ENCODE measurements at places on chromosomes 16 and 17. TPM values are rescaled to one million over a fixed set of nuclear protein-coding genes. Genes with fewer than 3 reads are reported as not detected.

The CCT6B gene
- 6.2 TPM for total RNA-seq

The STH gene
- total RNA-seq, result not detected

GRCh38 chr17:79983456-79983855 is 52.2 kb downstream of the TBC1D16 start:
- peak; percentile 15 for DNase-seq

DNA sequence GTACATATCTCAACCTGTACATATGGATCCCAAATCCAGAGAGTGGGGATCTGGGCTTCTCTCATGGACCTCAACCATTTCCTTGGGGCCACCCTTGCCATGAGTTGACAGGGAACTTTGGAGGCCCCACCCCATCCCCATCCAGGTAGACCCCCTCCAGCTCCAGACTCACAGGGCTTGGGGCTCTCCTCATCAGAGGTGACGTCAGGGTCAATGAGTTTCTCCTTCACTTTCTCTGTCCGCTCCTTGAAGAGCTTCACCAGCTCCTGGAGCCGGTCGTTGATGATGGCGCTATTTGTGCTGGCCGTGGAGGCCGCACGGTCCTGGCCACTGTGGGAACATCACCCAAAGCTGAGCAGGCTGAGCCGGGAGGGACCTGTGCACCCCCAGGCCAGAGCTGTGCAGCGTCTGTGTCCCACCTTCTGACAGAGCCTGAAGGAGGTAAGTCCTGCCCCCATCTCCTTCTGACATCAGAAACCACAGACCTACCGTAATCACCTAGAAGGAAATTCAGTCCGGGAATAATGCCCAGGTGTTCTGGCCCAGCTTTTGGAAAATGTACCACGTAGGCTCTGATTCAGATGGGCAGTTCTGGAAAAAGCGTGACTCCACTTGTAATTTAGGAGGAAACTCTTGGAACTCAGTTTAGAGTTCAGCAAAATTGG is 50.6 kb downstream of the CNGB1 start:
- DNase-seq, result no peak

GRCh38 chr17:72692676-72693075 is 399.8 kb downstream of the SLC39A11 start:
- no peak for DNase-seq

GRCh38 chr16:86016201-86016965 is 117.4 kb downstream of the IRF8 start:
- DNase-seq, result peak; percentile 27

DNA sequence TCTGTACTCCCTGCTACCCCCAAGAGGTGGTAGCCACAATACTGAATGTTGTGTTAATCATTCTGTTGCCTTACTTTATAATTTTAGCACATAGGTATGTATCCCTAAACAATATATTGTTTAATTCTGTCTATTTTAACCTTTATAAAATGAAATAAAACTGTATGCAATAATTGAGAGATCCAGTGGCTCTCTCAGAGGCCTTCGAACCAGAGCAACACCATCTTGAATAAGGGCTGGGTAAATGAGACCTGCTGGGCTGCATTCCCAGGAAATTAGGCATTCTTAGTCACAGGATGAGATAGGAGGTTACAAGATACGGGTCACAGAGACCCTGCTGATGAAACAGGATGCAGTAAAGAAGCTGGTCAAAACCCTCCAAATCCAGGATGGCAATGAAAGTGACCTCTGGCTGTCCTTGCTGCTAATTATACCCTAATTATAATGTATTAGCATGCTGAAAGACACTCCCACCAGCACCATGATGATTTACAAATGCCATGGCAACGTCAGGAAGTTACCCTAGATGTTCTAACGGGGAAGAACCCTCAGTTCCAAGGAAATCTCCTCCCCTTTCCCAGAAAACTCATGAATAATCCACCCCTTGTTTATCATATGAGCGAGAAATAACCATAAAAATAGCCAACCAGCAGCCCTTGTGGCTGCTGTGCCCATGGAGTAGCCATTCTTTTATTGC is 2.0 kb upstream of the CANT1 start:
- DNase-seq, result no peak

GRCh38 chr17:77308861-77309726 is 168.3 kb downstream of the SEC14L1 start:
- DNase-seq, result peak; percentile 73

The NRN1L gene
- 2.1 TPM for total RNA-seq

The SLC16A11 gene
- total RNA-seq, result not detected

The CD79B gene
- 0.69 TPM for total RNA-seq

The NOB1 gene
- total RNA-seq, result 72.6 TPM

The NATD1 gene
- 10.8 TPM for total RNA-seq

GRCh38 chr16:30006095-30006473 is 4.7 kb downstream of the DOC2A start:
- no peak for DNase-seq

DNA sequence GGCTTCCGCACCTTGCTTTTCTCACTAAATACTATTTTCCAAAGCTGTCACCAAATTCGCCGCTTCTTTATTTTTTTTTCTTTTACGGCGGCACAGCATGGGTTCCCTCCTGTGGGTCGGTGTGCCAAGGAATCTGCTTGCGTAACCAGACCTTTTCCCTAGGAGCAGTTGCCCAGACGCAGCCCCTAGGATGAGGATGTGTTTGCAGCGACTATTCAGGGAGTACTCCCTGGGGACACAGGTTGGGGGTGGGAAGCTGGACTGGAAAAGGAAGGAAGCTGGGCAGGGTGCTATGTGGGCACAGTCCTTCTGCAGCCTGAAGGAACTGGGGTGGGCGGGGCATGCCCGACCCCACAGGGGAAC is 49.0 kb upstream of the ZCCHC14 start:
- DNase-seq, result no peak

GRCh38 chr17:6421700-6422604 is 13.0 kb downstream of the AIPL1 start:
- peak; percentile 83 for DNase-seq

The CTRB1 gene
- total RNA-seq, result 5.2 TPM

DNA sequence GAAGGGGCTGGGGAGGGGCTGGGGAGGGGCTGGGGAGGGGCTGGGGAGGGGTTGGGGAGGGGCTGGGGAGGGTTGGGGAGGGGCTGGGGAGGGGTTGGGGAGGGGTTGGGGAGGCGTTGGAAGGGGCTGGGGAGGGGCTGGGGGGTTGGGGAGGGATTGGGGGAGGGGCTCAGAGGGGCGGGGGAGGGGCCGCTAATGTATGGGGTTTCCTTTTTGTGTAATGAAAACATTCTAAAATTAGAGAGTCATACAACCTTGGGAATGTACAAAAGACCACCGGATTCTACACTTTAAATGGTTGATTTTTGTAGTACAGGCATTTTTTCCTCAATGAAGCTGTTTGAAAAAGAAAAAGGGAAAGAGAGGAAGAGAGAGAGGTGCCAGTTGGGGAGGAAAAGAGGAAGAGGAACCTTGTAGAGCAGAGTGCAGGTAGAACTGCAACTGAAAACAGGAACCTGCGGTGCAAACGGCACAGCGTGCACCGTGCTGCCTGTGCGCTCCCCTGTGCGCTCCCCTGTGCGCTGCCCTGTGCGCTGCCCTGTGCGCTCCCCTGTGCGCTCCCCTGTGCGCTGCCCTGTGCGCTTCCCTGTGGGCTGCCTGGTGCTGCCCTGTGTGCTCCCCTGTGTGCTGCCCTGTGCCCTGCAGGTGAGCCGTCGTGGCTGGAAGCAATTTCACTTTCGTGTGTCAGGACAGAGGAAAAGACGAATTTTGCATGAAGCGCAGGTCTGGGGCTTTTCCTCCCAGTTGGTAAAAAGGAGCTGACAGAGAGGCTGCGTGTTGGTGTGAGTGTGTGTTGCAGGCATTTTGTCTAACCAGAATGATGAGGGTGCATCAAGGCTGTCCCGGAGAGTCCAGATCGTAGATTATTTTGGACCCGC is 40.8 kb downstream of the METRNL start:
- no peak for DNase-seq

The MMP28 gene
- 5.6 TPM for total RNA-seq

GRCh38 chr16:22053921-22054341 is 38.4 kb upstream of the VWA3A start:
- no peak for DNase-seq

DNA sequence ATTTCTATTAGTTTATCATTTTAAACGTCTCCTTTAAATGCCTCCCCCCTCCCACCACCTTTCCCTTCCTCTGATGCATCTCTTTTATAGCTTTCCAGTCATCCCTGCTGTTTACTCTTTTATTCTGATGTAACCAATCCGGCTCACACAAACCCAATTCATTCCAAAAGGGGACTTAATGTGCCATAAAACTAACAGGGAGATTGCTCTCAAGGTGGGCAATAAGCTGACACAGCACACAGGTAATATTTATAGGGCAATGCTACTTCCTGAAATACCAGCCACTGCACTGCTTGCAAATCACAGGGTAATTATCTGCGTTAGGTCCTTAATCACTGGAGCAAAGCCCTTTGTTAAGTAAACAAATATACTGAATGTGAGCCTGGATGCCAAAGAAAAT is 23.3 kb upstream of the CA10 start:
- DNase-seq, result no peak

DNA sequence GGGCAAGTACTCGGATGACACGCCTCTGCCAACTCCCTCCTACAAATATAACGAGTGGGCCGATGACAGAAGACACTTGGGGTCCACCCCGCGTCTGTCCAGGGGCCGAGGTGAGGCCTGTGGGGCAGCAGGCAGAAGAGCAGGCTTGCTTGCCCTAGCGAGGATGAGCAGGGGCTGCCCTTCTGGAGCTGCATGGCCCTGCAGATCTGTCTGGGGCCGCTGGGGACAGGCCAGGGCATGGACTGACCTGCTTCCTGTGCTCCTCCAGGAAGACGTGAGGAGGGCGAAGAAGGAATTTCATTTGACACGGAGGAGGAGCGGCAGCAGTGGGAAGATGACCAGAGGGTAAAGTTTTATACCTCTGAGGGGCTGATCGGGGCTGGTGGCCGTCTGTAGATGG is 5.3 kb downstream of the DHX38 start:
- DNase-seq, result no peak

- DNase-seq, result peak; percentile 62
Measured at GRCh38 chr16:56789360-56789759, 59.4 kb downstream of the NUP93 start.

GRCh38 chr16:86555704-86556075 is 655 bp upstream of the MTHFSD start:
- DNase-seq, result no peak

- no peak for DNase-seq
Measured at GRCh38 chr17:33218698-33219601, 74.1 kb downstream of the ASIC2 start.

GRCh38 chr17:17917394-17917793 is 54.8 kb downstream of the TOM1L2 start:
- no peak for DNase-seq

GRCh38 chr16:58176608-58177352 is 21.1 kb downstream of the CSNK2A2 start:
- no peak for DNase-seq

GRCh38 chr16:57996406-57997175 is 3.9 kb downstream of the ZNF319 start:
- DNase-seq, result no peak

DNA sequence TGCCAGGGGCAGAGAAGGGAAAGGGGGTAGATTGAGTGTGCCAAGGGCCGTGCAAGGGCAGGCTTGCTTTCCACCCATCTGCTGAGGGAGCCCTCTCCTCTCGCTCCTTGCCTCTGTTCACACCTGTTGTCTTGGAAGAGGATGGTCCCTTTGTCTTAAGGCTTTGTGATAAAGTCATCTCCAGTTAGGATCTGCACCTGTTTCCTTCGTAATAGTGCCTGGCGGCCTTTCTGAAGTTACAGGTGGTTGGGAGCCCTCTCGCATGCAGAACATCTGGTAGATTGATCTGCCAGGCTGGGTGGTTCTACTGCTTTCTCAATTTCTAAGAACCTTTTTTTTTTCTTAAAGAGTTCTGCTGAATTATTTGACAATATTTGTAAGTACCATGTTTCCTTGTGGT is 16.3 kb downstream of the UBFD1 start:
- DNase-seq, result no peak

GRCh38 chr17:77779711-77780539 is 178.6 kb upstream of the TNRC6C start:
- peak; percentile 48 for DNase-seq

DNA sequence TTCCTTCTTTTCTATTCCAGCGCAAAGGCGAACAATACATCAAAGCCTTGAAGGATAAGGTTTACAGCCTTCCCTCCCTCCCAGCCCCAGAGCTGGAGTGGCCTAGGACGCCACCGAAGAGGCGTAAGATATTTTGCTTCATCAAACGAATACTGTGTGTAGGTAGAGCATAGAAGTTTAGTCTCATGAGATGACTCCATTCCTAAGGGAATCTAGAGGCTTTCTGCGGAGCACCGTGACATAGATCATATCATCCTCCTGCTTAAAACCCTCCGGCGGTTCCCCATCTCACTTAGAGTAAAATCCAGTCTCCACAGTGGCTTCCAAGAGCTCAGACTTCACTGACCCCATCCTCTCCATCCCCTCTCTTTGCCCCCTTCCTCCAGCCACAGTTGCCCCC is 191.9 kb downstream of the IRX3 start:
- DNase-seq, result no peak

DNA sequence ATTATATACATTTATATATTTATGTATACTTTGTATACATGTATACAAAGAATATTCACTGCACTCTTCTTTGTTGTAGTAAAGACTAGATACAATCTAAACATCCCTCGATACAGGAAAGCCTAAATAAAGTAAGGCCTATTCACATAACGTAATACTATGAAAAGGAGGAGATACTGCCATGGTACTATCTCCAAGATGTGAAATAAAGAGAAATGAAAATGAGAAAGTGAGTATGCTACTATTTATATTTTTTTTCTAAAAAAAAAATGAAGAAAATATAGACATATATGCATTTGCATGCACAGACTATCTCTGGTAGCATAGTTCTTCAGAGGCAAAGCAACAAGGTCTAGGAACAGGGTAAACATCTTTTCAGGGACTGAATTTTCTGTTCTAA is 19.4 kb downstream of the CFDP1 start:
- DNase-seq, result no peak

The SCIMP gene
- total RNA-seq, result 1.6 TPM

- DNase-seq, result no peak
Measured at GRCh38 chr16:83220066-83220465, 587.7 kb upstream of the HSBP1 start.

DNA sequence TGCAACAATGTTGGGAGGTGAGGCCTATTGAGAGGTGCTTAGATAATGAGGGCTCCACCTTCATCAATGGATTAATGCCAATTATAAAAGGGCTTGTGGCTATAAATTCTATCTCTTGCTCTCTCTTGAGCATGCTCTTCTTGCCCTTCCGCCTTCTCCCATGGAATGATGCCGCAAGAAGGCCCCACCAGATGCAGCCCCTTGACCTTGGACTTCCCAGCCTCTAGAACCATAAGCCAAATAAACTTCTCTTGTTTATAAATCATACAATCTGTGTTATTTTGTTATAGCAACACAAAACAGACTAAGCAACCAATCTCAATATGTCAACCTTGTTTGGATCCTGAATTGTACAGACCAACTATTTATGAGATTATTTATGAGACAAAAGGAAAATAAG is 20.0 kb downstream of the MYH10 start:
- no peak for DNase-seq

The MRPS23 gene
- 42.0 TPM for total RNA-seq

The XYLT1 gene
- 67.6 TPM for total RNA-seq

- no peak for DNase-seq
Measured at GRCh38 chr17:72465191-72466024, 344.6 kb downstream of the SOX9 start.

GRCh38 chr16:4474192-4474961 is at the start of gene NMRAL1:
Gene NMRAL1 (minus strand): TSS chr16:4474625. CDS start chr16:4474132, 493 bp downstream.
- DNase-seq, result peak; percentile 90

The ELAC2 gene
- 102 TPM for total RNA-seq

- no peak for DNase-seq
Measured at GRCh38 chr17:67753026-67753425, 35.3 kb downstream of the NOL11 start.
